ENCODE measurements at places on chromosomes 4 and X.

- DNase-seq: no peak
Observed at GRCh38 chr4:45453258-45453853, 670.5 kb downstream of the GABRG1 start.

DNA sequence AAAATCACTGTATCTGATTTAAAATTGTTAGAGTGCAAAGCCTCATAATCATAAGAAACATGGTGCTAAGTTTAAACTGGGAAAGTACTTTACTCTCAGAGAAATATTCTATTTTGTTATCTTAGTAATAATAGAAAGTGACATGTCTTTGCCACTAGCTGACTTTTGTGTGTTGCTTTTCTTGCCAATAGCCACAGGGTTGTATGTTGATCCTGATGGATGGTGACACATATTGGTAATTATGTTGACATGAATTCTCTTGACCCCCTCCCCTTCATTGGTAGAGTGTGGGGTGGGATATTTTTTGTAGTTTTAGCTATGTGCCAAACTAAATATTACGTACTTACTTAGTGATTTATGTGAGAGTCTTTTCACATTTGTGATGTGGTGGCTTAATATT, 103.1 kb upstream of the MAP9 start:
- no peak for DNase-seq

- no peak for DNase-seq
Observed at GRCh38 chrX:13902406-13902805, 85.5 kb upstream of the GPM6B start.

DNA sequence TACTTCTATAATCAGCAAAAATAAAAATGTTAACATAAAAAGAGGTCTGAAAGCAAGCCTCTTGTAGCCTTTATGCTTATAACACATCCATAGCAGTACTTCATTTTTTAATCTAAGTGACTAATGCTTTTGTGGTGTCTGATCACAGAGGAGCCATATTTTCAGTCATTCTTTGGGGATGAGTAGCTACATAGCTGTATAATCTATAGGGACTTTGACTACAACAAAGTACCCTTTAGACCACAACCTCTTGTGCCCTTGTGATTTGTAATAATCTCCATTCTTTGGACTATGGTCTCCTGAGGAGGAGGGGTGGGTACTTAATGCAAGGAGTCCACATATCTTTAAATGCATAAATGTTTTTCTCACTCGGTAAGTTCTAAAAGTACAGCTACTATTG, 9.6 kb downstream of the DRP2 start:
- DNase-seq: no peak
